ENCODE measurements at places on chromosomes 3 and 15.

- DNase-seq, result no peak
Measured at GRCh38 chr3:52177701-52178042, 20.3 kb upstream of the ALAS1 start.

DNA sequence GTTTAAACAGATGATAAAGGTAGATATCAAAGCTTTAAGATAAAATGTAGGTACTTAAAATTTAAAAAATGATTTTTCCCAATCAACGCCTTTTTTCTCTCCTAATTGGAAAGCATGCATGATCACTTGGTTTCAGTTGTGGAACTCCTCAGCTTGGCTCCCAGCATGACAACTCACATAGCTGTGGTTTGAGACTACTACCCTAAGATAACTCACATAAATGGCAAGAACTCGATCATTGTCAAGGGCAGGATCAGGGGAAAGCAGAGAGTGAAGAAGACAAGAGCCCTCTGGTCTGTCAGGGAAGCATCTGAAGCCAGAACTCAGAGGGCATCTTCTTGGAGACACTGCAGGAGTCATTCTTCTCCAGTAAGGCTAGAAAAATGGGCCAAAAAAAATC, 516.7 kb downstream of the NTRK3 start:
- DNase-seq, result no peak

- no peak for DNase-seq
Measured at GRCh38 chr3:170792471-170792870, 77.5 kb downstream of the RPL22L1 start.

DNA sequence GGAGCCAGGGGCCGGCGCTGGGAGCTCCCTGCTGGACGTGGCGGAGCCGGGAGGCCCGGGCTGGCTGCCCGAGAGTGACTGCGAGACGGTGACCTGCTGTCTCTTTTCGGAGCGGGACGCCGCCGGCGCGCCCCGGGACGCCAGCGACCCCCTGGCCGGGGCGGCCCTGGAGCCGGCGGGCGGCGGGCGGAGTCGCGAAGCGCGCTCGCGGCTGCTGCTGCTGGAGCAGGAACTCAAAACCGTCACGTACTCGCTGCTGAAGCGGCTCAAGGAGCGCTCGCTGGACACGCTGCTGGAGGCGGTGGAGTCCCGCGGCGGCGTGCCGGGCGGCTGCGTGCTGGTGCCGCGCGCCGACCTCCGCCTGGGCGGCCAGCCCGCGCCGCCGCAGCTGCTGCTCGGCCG, 1.5 kb downstream of the SMAD6 start:
- DNase-seq, result no peak
